CD4-positive, CD25-positive, alpha-beta regulatory T cell (primary cell): ENCODE measurements at places on chromosomes 11 and 22.

DNA sequence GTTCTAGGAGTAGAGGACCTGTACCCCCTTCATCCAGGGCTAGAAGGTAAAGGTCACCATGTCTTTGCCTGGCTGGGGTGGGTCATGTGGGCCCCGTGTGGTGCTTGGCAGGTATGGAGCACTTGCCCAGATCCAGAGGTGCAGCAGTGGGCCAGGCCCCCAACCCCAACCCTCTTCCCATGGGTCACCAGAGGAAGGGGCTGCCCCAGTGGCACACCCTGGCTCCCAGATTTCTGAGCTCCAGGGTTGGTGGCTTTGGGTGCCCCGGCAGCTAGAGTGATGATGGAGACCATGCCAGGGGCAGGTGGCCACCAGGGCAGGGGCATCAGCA is 2.4 kb upstream of the GP1BB start:
- DNase-seq = no peak

DNA sequence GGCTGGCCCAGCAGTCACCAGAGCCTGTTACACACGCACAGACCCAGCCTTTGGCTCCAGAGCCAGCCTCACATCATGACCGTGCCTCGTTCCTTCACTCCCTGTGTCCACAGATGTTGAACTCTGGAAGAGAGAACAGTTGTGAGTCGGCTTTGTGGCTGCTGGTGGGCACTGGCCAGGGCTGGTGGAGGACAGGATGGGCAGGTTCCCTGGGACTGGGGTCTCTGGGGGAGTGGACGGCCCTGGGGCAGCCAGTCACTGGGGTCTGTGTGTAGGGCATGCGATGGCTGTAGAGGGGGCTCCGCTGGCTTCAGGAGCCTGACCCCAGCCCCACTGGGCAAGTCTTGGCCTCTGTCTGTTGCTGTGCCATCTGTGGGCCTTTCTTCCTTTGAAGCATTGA is 1070.1 kb downstream of the BRD1 start:
- no peak for DNase-seq

DNA sequence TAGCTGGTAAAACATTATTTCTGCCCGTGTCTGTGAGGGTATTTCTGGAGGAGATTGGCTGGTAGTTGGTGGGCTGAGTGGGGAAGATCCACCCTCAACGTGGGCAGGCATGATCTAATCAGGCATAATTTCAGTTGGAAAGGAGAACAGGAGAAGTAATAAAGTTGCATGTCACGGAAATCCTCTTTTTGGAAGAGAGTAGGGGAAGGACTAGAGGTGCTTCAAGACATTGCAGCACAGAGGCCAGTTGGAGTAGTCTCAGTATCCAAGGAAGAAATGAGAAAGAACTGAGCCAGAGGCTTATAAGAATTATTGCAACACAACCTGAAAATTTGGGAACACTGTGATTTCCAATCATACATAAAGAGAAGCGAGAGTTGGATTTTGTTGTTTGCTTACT is 1155.1 kb downstream of the FAM181B start:
- no peak for DNase-seq

- no peak for DNase-seq
These were observed 1.0 kb upstream of the ADSL start for GRCh38 chr22:40345271-40345670.

DNA sequence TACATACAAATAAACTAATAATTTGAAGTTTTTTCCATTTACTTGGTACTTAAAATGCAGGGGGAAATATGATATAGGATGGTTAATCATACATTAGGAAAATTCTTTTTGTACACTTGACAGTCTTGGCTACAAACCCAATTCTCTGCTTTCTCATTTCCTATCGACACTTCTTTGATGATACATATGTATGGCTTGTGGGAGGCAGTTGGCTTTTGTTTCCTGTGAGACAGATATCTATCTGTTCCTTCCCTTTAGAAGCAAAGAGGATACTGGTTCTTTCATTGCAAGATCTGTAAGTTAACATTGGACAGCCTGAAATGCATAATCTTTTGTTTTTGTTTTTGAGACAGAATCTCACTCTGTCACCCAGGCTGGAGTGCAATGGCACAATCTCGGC is 47.9 kb upstream of the ADORA2A start:
- DNase-seq = no peak

GRCh38 chr11:79419120-79419519 is 21.7 kb downstream of the TENM4 start:
- no peak for DNase-seq

GRCh38 chr11:61037441-61038093 is 64.7 kb upstream of the CD5 start:
- peak; percentile 61 for DNase-seq

DNA sequence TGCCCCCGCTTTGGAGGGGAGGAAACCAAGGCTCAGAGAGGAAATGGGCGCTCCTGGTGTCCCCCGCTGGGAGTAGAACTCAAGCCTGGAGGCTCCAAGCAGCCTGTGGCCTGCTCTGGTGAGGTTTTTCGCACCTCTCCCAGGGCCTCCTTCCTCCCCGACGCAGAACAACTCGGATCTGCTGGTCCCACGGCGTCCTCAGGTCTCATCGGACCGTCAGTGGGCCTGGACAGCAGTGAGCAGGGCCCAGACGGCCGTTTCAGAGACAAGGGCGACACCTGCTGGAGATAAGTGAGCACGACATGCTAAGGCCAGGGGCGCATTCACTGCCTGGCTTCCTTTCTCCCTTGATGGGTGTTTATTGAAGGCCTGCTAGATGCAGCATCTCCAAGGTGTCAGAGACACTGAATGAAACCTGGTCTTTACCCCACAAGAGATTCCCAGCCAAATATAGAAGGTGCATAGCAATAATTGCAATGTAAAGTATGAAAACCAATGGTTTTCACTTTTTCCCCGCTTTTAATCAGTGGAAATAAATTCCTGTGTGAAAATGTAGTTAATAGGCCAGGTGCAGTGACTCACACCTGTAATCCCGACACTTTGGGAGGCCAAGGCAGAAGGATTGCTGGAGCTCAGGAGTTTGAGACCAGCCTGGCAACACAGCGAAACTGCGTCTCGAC is 26.9 kb upstream of the CD82 start:
- peak; percentile 49 for DNase-seq

GRCh38 chr11:102220728-102221467 is 96.4 kb upstream of the BIRC3 start:
- DNase-seq = no peak

DNA sequence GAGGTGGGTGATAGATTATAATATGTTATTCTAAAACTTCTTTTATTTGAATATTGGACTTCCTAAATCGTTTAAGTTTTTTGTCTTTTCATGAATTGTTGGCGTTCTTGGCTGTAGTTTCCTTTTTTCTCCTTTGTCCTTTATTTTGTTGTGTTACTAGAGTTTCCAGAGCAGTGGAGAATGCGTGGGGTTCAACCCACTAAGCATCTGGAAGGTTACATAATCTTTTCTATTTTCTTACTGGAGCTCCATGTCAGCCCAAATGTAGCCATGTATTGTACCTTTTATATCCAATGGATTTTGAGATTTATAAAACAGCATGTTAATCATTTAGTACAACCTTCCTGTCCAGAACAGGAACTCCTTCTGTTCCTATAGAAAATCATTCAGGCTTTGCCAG is 63.2 kb downstream of the PPP6R3 start:
- DNase-seq = no peak

DNA sequence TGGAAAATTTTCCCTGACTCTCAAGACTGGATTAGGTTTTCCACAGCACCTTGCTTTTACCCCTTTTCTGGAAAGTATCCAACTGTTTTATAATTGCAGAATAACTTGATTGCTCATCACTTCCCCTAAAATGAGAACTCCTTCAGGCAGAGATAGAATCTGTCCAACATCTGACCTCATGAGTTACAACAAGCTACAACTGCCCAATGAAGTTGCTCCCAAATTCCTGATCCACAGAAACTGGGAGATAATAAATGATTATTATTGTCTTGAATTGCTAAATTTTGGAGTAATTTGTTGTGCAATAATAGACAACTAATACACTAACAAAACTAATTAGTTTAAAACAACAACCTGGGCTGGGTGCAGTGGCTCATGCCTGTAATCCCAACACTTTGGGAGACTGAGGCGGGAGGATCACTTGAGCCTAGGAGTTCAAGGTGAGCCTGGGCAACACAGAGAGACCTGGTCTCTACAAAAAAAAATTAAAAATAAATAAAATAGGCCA is 10.0 kb upstream of the CCDC83 start:
- no peak for DNase-seq

DNA sequence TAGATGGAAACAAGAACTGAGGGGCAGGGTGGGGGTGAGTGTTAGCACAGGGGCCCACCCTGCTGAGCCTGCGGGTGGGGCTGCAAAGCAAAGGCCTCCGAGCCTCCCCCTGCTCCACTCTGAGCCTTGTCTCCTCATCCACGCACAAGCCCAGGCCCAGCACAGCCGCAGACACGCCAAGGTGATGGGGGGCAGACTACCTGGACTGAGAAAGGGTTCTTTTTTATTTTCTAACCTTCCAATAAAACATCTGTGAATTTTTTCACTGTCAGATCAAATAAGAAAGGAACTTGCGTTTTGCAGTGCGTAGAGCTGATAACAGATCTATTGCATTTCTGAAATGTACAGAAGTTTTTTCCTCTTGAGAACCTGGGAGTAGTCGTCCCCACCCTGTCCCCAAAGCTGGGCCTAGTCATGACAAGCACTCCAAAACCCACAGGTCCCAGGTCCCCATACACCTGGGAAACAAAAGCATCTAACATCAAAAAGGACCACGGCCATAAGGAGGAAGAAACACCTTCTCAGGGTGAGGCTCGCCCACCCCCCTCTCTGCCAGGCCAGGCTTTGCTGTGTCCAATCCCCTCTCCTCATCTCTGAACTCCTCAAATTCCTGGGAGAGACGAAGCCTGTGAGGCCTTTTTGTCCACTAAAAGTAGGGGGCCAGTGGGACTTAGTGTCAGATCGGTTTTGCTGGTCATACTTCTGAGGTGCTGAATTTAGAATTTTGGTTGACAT is 22.7 kb upstream of the CD5 start:
- peak; percentile 43 for DNase-seq

- no peak for DNase-seq
These were observed 20.3 kb downstream of the AP2A2 start for GRCh38 chr11:945986-946385.

DNA sequence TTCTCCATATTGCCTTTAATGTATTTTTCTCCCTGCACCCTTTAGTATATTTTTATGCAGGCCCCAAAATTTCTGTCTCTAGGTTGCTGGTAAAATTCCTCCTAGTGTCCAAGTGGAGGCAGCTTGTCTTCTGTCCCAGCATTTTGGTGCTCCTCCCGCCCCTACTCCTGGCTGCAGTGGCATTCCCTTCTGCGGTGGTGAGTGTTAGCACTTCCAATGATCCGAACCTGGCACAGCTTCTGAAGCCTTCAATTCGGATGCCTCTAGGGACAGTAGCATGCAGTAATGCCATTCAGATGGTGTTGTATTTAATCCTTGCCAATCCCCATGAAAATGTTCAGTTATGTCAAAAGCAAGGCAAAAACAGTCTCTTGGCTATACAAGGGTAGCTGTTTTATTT is 5.9 kb downstream of the YWHAH start:
- no peak for DNase-seq

DNA sequence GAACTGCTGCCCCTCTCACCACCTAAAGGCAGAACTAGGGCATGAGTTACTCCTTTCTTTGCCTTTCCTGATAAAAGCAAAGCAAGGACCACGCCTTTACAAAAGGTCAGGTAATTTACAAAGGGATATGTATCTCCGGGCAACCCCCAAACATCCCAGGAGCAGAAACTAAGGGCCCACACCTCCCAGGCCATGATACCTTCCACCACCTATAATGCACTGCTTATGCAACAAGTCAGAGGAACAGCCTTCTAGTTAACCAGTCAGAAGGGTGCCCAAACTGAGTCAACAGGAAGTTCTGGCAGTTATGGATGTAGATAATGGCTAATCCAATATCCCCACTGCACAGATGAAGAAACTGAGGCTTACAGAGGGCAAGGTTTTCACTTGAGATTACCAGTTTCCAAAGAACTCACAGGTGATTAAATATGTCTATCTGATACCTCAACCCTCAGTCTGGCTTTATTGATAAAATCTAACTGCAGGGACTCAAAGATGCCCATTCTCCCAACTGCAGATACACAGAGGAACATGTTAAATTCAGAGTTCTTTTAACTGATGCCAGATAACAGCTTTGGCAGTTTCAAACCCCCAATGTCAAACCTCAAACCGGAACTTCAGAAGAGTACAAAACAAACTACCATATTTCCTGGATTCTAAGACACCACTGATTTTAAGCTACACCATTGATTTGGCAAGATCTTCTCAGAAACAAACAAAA is 16.8 kb upstream of the CASTOR1 start:
- peak; percentile 80 for DNase-seq

DNA sequence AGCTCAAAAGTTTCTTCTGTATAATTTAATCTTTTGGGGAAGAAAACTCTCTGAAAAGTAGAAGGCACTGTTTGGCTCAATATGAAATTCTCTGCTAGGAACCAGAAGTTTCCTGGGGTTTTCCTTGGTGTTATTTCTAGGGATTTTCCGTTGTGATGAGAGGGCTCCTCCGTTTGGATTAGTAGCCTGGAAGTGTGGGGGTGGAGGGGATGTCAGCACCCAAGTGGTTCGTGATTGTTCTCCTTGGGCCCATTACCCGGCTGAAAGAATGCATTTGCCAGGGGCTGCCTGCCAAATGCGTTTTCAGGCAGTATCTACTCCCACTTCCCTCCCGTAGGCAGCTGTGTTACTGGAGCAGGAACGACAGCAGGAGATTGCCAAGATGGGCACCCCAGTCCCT is 4.3 kb downstream of the SF3B2 start:
- DNase-seq = no peak

- DNase-seq = no peak
These were observed 80.0 kb downstream of the MED15 start for GRCh38 chr22:20587206-20587958.

DNA sequence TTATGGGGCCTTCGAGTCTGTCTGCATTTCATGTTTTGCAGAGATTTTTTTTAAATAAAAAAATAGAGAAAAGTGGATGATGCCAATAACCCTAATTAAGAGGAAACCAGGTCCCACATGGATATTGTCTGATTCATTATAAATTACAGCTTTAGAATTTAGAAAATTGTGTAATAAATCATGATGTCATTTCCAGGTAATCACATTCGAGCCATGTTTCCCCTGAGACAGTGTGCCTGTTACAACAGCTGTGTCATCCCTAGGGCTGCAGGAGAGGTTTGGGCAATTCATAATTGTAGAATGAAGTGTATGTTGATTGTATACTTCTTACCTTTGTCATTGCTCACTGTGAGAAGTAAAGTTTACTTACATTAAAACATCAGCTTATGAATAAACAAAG is 38.3 kb downstream of the NCAM1 start:
- no peak for DNase-seq

GRCh38 chr11:16769386-16769785 is 30.9 kb downstream of the C11orf58 start:
- DNase-seq = no peak

DNA sequence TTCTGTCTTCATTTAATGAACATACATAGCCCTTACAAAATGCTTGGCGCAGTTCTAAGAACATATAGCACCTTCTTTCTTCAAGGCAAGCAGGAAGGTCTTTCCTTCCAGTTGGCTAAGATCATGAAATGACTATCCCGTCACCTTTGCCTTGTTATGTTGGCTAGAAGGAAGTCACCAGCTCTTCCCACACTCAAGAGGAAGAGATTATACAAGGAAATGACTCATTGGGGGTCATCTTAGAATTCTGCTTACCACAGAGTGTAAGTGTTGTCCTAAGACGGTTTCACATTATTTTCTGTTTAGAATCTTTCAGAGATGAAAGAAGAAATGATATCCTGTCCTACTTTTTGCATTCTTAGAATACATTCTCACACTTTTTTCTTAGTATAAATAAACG is 808.0 kb upstream of the LUZP2 start:
- DNase-seq = no peak

GRCh38 chr22:25745341-25746011 is 3.5 kb downstream of the MYO18B start:
- no peak for DNase-seq
